ENCODE measurements at places on chromosomes 5 and 9. TPM values are rescaled to one million over a fixed set of nuclear protein-coding genes. Genes with fewer than 3 reads are reported as not detected.

Gene PCDHGA5
- total RNA-seq: 1.4 TPM

Gene SLC36A3
- not detected for total RNA-seq

DNA sequence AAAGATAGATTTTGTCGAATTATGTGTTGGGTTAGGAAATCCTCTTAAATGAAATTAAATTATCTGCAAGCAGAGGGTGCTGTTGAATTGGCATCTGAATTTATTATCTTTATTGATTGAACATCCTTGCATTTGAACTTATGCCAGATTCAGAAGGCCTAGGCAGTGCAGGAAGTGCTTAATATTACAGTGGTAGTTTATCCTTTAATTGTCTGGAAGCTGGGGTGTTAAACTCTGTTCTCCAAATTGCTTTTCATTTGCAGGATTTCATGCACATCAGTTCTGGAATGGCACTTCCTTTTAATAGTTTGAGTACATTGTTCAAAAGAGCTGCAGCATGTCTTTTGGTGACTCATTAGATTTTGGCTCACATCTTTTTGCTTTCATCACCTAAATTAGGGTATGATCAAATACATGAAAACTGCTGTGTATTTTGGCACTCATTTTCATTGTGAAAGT, 186.3 kb downstream of the KDM4C start:
- no peak overlapping the region for H3K27ac ChIP-seq
- no peak overlapping the region for H3K4me3 ChIP-seq
- peaks cover 10% of the 10 kb centered on the region for H3K4me1 ChIP-seq
- DNase-seq: no peak
- H3K36me3 ChIP-seq: no peaks in the 10 kb centered on the region

Gene FRMD3
- 38.7 TPM for total RNA-seq

DNA sequence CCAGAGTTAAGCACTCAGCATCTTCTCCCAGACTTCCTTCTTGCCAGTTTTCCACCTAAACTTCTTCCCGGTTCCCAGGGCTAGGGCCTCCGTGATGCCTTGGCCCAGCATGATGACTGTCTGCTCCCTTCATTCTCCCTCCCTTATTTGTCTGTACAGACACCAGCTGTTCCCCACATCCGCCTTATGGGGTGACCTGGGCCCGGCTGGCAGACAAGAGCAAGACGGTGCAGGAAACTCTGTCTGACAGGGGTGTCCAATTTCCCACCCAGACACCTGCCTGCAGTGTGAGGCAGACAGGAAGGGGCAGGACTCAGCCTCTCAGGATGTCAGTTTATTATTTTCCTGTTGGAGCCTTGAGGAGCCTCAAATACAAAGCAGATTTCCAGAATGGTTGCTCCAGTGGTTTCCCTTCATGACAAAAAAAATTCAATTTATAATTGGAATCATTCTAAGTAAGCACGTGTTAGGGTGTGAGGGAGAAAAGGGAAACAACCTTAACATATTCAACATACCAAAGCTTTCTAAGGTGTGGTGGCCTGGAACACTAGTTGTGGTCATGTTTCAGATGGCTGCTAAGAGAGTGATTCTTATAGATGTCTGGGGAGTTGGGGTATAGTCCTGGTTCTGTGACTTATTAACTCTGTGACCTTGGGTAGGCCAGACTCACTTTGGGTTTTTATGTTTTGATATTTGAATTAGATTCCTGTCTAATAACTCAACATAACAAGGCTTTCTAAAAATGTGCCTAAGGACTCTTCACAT, 234.5 kb downstream of the PAPPA start:
- H3K4me3 ChIP-seq: no peak overlapping the region
- H3K4me1 ChIP-seq: no peaks in the 10 kb centered on the region
- no peak for DNase-seq
- no peaks in the 10 kb centered on the region for H3K36me3 ChIP-seq
- H3K27me3 ChIP-seq: no peaks in the 10 kb centered on the region
- no peak overlapping the region for H3K27ac ChIP-seq

Gene COL5A1
- 11.3 TPM for total RNA-seq

Gene TMEFF1
- 0.30 TPM for total RNA-seq

- DNase-seq: no peak
- H3K27ac ChIP-seq: no peak overlapping the region
- H3K4me1 ChIP-seq: no peaks in the 10 kb centered on the region
- H3K4me3 ChIP-seq: no peak overlapping the region
Measured at GRCh38 chr5:99187611-99188010, 258.8 kb upstream of the CHD1 start.

Gene IFNB1
- not detected for total RNA-seq

GRCh38 chr5:100840370-100840769, 62.7 kb downstream of the ST8SIA4 start:
- H3K4me1 ChIP-seq: no peaks in the 10 kb centered on the region
- H3K4me3 ChIP-seq: no peak overlapping the region
- no peak overlapping the region for H3K27ac ChIP-seq
- no peaks in the 10 kb centered on the region for H3K27me3 ChIP-seq
- no peaks in the 10 kb centered on the region for H3K36me3 ChIP-seq

GRCh38 chr5:38479315-38479904, 77.0 kb downstream of the LIFR start:
- DNase-seq: no peak
- H3K4me1 ChIP-seq: no peaks in the 10 kb centered on the region

DNA sequence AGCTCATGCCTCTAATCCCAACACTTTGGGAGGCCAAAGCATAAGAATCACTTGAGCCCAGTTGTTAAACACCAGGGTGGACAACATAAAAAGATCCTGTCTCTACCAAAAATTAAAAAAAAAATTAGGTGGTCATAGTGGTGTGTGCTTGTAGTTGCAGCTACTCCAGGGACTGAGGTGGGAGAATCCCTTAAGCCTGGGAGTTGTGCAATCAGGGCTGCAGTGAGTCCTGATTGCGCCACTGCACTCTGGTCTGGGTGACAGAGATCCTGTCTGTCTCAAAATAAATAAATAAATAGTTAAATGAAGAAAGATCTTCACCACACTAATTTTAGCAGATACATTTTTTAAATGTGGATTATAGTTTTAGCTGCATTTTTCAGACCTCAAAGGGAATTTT, 433.2 kb downstream of the MAT2B start:
- no peak for DNase-seq
- no peaks in the 10 kb centered on the region for H3K27me3 ChIP-seq
- H3K27ac ChIP-seq: no peak overlapping the region
- H3K36me3 ChIP-seq: no peaks in the 10 kb centered on the region
- no peak overlapping the region for H3K4me3 ChIP-seq

- no peak overlapping the region for H3K27ac ChIP-seq
- DNase-seq: no peak
- no peaks in the 10 kb centered on the region for H3K27me3 ChIP-seq
- no peaks in the 10 kb centered on the region for H3K4me1 ChIP-seq
- no peak overlapping the region for H3K4me3 ChIP-seq
Measured at GRCh38 chr5:83552275-83552674, 80.7 kb downstream of the VCAN start.

Gene ZFP37
- 1.5 TPM for total RNA-seq

Gene SH2D3C
- 12.0 TPM for total RNA-seq

GRCh38 chr9:22790329-22790728, 343.7 kb downstream of the DMRTA1 start:
- H3K27ac ChIP-seq: no peak overlapping the region
- no peaks in the 10 kb centered on the region for H3K36me3 ChIP-seq
- no peaks in the 10 kb centered on the region for H3K4me1 ChIP-seq

DNA sequence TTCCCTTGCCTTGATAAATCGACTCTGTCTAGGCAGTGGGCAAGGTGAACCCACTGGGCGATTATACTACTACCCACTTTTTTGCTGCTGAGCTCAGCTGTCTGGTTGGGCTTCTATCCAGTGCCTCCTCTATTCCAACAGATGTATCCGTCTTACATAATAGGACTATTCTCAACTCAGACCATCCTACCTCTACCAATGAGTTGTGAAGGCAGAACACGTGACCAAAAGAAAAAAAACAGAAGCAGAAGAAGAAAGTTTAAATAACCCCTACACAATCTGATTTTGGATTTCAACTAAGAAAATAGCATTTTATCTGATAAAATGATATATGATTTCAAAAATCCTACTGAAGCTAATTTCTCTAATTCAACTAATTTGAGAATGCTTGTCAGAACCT, 16.2 kb upstream of the SHOC1 start:
- no peak overlapping the region for H3K27ac ChIP-seq
- H3K27me3 ChIP-seq: no peaks in the 10 kb centered on the region
- H3K4me3 ChIP-seq: no peak overlapping the region
- no peaks in the 10 kb centered on the region for H3K36me3 ChIP-seq

DNA sequence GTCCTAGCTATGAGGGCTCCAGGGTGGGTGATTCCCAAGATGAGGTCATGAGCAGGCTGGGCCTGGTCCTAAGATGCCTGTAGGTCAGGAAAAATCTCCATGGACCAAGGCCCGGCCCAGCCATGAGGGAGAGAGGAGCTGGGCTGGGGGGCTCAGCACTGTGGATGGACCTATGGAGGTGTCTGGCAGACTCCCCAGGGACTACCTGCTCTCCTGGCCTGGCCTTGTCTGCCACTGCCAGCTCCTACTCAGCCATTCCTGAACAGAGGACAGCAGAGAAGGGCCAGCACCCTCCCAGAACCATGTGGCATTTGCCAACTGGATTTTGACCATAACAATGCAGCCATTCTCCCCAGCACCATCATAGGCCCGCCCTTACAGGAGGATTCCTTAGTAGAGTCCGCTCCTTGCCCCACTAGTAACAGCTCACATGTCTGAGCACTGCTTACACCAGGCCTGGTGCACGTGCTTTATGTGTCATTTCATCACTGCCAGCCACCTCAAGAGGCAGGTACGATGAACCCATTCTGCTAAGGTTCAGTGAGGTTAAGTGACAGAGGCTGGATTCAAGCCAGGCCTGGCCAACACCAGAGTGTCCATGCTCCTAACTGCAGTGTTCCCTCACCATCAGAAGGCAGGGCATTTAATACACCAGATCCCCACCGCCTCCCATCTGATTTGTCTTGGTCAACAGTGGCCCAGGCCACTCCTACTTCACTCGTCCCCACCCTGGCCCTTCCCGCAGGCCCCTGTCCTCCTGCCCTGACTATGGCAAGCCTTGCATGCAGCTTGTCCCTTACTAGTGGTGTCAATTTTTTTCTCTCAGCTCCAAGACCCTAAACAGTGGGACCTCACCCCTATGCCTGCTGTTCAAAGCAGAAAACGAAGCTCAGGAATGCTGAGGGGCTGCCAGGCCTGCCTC, 669 bp downstream of the IL13 start:
- peaks cover 4% of the 10 kb centered on the region for H3K4me1 ChIP-seq
- peaks cover 9% of the 10 kb centered on the region for H3K27me3 ChIP-seq
- no peak for DNase-seq
- no peaks in the 10 kb centered on the region for H3K36me3 ChIP-seq
- no peak overlapping the region for H3K4me3 ChIP-seq

DNA sequence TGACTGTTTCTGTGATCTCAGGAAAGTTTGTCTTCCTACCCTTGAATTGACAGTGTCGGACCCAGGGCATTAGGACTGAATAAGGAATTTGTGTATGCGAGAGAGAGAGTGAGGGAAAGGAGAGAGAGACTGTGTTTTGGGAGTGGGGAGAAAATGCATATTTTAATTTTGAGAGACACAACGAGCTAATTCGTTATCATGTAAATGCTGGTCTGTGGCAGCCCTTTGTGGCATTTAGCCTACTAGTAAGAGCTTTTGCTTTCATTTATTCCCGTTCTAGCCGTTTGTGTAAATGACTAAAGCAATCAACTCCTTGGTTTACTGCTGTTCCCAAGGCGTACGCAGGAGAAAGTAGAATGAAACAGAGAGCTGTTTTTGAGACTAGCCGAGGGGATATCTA, 79.8 kb upstream of the MAMDC2 start:
- no peak overlapping the region for H3K4me3 ChIP-seq
- H3K27me3 ChIP-seq: no peaks in the 10 kb centered on the region
- H3K4me1 ChIP-seq: no peaks in the 10 kb centered on the region
- DNase-seq: no peak
- no peak overlapping the region for H3K27ac ChIP-seq
- no peaks in the 10 kb centered on the region for H3K36me3 ChIP-seq

DNA sequence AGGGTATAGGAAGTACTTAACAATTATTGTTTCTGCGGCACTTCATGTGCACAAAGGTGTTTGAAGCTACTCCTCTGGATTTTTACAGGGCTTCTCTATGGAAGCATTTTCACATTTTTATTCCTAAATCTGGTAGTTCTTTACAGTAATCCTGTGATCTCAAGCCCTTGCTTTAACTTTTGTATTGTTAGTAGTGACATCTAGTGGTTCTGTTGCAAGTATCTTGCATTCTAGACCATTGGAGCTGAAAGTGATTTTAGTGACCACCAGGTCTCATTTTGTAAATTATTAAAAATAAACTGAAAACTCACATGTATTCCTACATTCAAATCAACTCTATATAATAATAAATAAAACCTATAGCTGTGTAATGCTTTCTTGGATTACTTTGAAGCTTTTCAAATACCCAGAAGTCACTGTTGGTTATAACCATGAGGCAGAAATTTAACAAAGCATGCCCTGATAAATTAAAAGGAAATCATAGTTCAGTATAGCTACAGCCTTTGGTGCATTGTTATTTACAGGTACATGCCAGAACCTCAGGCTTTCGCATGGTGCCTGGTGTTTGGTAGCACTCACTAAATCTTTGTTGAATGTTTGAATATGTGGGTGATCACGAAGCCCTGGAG, 18.9 kb downstream of the RPS23 start:
- no peaks in the 10 kb centered on the region for H3K27me3 ChIP-seq
- H3K36me3 ChIP-seq: no peaks in the 10 kb centered on the region
- no peak overlapping the region for H3K4me3 ChIP-seq
- no peak overlapping the region for H3K27ac ChIP-seq

Gene FBLL1
- total RNA-seq: not detected

GRCh38 chr5:139751236-139751635, 44.4 kb upstream of the PSD2 start:
- no peaks in the 10 kb centered on the region for H3K36me3 ChIP-seq
- H3K4me1 ChIP-seq: peaks cover 25% of the 10 kb centered on the region
- no peak overlapping the region for H3K4me3 ChIP-seq
- no peaks in the 10 kb centered on the region for H3K27me3 ChIP-seq

Gene INSL4
- total RNA-seq: not detected

- H3K27ac ChIP-seq: no peak overlapping the region
- no peak overlapping the region for H3K4me3 ChIP-seq
- no peaks in the 10 kb centered on the region for H3K4me1 ChIP-seq
- DNase-seq: no peak
- H3K27me3 ChIP-seq: no peaks in the 10 kb centered on the region
Measured at GRCh38 chr9:109381011-109381729, 60.3 kb upstream of the EPB41L4B start.

Gene LECT2
- not detected for total RNA-seq

Gene PCDHB3
- 0.65 TPM for total RNA-seq

- H3K4me3 ChIP-seq: no peak overlapping the region
- peaks cover 89% of the 10 kb centered on the region for H3K27me3 ChIP-seq
Measured at GRCh38 chr5:176743136-176743861, 67.1 kb upstream of the UNC5A start.

DNA sequence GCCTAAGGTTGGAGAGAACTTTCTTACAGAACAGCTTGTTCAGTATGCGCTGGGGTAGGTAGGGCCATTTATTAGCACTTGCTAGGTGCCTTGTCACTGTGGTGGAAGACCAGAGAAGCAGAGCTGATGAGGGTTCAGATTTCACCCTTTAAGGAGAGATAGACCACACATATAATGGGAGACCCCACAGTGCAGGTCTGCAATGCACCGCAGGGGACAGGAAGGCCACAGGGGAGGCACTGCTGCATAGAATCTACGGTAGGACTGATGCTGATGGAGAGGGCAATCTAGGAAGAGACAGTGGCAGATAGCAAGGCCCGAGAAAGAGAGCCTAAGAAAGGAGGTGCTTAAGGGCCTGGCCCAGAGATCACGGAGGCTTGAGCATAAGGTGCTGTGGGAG, 64.2 kb downstream of the PTPDC1 start:
- H3K4me3 ChIP-seq: no peak overlapping the region
- DNase-seq: no peak
- H3K36me3 ChIP-seq: no peaks in the 10 kb centered on the region
- H3K27ac ChIP-seq: no peak overlapping the region

Gene LHX3
- not detected for total RNA-seq

Gene SCGB3A2
- not detected for total RNA-seq

Gene CCNJL
- 0.20 TPM for total RNA-seq

Measured in psoas muscle (tissue), 8 donors.